ENCODE measurements at places on chromosomes 5 and 9. TPM values are rescaled to one million over a fixed set of nuclear protein-coding genes. Genes with fewer than 3 reads are reported as not detected.

DNA sequence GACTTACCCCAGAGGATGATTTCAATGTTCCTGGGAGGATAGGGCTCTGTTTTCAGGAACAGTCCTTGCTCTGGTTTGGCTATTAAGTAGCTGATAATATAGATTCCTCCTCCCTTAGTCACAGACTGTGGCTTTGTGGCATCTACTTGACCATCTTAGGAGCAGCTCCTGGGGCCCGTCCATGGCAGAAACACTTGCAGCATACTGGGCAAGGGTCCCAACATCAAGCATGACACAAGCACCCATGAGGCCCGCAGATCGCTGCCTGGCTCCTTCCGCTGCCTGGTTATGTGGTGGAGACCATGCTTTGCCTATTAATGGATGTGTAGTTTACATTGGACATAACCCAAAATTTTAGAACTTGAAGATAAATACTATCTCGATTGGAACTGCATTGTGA is 170.1 kb downstream of the ICE1 start:
- no peak for DNase-seq

DNA sequence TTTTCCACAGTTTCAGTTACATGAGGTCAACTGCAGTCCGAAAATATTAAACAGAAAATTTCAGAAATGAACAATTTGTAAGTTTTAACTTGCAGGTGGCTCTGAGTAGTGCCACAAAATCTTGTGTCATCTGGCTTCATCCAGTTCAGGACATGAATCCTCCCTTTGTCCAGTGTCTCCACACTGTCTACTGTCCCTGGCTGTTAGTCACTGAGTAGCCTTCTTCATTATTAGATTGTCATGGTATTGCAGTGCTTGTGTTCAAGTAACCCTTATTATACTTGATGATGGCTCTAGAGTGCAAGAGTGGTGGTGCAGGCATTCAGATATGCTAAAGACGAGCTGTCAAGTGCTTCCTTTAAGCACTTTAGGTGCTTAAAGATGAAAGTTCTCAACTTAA is 65.3 kb downstream of the CFAP95 start:
- DNase-seq: no peak

DNA sequence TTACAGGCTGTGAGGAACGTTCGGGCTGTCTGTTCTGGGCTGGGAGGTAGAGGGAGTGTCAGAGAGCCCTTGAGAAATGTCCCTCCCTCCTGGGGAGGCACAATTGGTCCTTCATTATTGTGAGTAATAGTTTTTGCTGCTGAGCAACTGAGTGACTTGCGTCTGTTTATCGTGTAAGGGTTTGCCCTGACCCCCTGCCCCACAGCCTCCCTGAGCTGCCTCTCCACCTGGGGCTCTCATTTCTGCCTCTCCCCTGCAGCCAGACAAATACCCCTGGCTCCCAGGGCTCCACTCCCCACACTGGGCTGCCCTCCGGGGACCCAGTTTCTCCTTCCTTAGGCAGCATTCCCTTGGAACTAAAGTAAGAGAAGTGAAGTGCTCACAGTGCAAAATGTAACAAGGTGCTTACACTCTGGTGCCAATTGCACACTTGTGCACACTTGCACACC is 174.9 kb upstream of the MVB12B start:
- DNase-seq: no peak

- no peak for DNase-seq
These were observed 149.9 kb upstream of the RUSC2 start for GRCh38 chr9:35340046-35340445.

GRCh38 chr9:74753650-74754049 is 134.1 kb downstream of the TRPM6 start:
- DNase-seq: no peak

- DNase-seq: peak; percentile 58
These were observed 724 bp downstream of the SGTB start for GRCh38 chr5:65721050-65721719.

DNA sequence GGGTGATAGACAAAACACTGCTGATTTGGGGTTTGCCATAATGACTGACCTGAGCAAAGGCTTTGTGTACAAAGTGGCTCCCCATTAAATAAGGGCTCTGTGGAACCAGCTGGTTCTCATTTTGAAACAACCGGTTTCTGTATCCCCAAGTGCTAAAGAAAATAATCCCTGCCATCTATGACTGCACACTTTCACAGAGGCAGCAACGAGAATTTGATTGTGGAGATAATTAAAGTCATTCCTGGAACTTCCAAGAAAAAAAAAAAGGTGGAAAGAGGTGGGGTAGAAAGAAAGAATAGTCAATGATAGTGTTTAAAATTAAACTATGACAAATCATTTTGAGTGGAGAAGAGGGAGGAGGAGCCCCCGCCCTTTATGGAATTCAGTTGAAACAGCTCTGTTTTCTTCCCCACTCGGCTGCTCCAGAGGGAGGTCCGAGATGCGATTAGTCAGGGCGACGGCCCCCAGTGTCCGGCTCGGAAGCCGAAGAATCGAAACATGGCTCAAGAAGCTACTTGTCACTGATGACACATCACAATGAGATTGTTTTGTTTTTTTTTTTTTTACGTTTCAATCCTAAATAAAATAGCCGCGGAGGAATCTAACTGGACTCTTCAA is 38.4 kb downstream of the EBF1 start:
- no peak for DNase-seq

- DNase-seq: no peak
These were observed 32.1 kb upstream of the LMNB1 start for GRCh38 chr5:126744836-126745235.

GRCh38 chr5:135916638-135917263 is 21.1 kb upstream of the IL9 start:
- peak; percentile 21 for DNase-seq

DNA sequence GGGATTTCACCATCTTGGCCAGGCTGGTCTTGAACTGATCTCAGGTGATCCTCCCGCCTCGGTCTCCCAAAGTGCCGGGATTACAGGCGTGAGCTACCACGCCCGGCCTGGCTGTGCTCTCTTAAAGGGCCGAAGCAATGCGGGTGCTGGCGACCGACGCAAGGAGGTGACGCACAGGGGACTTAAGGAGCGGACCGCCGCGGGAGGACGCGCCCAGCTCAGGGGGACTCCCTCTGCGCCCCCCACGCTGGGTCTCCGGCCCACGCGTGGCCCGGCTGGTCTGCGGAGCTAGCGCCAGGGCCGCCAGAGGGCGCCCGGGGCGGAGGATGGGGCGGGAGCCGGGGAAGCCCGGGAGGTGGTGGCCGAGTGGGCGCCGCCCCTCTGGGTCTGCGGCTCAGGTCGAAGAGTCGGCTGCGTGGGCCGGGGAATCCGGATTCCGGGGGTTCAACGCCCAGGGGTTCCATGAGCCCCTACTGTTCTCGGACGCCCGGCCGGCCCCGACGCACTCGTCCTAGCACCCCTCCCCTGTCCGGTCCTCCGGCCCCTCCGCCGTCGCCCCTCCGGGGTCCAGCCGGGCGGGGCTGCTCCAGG is 502 bp upstream of the CERCAM start:
- peak; percentile 89 for DNase-seq

DNA sequence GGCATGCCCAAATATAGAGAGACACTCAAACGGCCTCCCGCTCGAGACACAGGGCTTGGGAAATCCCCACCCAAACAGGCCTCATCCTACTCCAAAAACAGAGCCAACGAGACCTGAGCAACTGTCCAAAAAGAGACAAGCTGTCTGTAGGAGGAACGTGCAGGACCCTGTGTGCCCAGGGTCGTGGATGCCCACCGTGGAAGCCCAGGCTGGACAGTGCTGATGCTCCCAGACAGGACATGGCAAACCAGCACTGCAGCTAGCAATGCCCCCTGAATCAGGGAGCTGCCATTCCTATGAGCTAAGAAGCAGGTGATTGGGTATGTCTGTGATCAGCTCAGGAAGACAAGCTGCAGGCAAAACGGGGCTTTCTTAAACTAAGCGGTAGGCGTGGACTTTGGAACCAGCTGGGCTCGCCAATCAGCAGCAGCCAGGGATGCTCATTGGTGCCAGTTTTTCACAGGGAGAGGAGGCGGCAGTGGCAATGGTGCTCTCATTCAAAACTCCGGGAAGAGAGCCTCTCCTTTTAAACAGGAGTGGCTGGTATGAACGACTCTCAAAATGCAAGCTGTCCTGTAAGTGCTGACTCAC is 113.1 kb upstream of the IRX2 start:
- no peak for DNase-seq

GRCh38 chr9:111051400-111051799 is 13.1 kb upstream of the LPAR1 start:
- no peak for DNase-seq

DNA sequence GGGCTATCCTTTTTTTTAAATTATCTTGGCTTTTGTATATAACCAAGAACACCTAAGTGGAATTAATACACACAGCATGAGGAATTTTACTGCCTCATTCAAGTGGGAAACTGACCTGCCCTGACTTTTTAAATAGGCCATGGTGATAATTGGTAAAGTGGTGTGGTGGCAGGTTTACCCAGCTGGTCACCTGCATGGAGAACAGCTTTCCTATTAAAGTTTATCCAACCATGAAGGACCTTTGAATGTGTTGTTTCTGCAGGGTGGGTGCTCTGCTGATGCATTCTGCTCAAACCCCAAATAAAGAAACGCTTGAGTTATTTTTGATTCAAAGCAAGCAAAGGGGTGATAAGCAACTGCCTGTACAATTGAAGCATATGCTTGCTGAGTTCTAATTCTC is 261.0 kb upstream of the GRIN3A start:
- DNase-seq: peak; percentile 9

DNA sequence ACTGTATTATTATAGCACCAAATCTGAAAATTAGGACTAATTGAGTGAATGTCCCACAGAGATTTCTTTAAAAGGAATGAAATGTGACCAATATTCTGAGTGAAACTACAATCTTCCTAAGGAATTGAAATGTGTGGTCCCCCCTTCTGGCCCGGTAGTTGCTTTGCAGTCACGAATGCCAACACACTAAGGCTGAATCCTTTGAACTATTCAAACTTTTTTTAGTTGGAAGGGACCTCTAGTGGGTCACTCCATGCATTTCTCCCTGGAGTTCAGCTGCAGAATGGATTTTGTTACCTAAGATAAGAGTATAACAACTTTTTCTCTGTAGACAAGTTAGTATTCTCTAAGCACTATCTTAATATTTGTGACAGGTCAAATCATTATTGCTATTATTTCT is 2.8 kb downstream of the CDH6 start:
- DNase-seq: no peak

DNA sequence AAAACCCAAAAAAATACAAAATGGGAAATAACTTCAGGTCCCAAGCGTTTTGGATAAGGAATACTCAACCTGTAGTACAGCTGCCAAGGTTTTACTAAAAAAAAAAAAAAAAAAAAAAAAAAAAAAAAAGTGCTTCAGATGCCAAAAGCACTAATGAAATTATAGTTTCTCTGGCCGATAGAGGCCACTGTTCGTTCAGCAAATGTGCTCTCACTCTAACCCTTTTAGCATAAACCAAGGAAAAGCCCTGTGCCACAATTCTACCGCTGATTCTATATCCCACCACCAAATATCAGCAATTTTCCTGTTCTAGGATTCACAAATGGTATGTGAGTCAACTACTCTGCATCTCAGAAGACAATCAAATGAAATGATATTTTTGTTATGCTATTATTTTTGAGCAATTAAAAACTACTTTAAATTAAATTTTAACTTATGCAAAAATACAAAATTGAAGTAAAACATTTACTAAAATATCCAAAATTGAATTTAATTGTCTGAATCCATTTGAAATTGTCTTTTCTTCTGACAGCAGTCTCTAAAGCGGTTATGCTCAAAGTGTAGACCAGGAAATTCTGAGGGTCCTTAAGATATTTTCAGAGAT is 79.8 kb downstream of the RICTOR start:
- DNase-seq: peak; percentile 24

DNA sequence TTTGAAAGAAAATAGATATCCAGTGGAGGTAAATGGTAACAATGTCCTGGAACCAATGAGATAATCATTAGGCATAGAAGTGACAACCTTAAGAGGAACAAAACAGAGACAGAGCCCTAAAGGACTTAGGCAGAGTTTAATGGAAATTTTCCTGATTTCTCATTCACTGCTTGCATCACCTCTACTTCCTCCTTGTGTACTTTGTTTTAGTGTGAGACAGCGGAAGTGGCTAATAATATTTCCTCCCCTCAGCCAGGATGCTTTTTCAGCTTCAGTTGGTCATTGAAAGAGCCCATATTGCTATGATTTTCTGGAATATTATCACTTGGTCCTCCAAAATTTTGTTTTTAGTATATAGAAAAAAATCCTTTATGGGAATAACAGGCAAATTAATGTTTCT is 153.4 kb upstream of the MPDZ start:
- no peak for DNase-seq

GRCh38 chr5:157109744-157110143 is 900 bp upstream of the HAVCR2 start:
- no peak for DNase-seq

- no peak for DNase-seq
These were observed 54.0 kb upstream of the MCCC2 start for GRCh38 chr5:71533142-71533541.

DNA sequence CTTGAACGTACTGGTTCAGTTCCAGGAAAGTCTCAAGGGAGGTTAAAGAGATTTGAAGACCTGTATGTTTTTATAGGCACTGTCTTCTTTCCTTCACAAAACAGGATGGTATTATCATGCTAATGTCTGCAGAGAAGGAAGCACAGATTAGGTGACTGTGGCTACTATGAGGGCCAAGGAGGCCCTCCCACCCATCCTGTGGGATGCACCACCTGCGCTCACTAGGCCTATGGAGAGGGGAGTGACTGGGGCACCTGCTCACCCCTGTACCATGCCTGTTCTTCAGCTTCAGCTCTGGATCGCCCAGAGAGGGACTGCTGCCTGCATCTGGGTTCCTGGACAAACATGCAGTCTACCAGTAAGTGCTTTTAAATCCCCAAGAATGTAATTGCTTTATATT is 469.4 kb downstream of the CCDC171 start:
- no peak for DNase-seq

- no peak for DNase-seq
These were observed 39.6 kb downstream of the KCNT1 start for GRCh38 chr9:135741276-135742219.

NUP188 gene
- total RNA-seq: 31.4 TPM

NUTM2G gene
- not detected for total RNA-seq

AGXT2 gene
- total RNA-seq: 0.11 TPM

CYLC2 gene
- total RNA-seq: not detected

ASPN gene
- 118 TPM for total RNA-seq

GFRA3 gene
- total RNA-seq: 3.2 TPM

BARX1 gene
- not detected for total RNA-seq

PIP5K1B gene
- total RNA-seq: 19.9 TPM
